Peyer's patch (tissue), 4 donors: ENCODE measurements at places on chromosomes 4 and X. TPM values are rescaled to one million over a fixed set of nuclear protein-coding genes. Genes with fewer than 3 reads are reported as not detected.
A peak's percentile ranks its signal among the peaks of the same experiment; 100 is the strongest.

The F8 gene
- 19.8 TPM for total RNA-seq

The PPP2R2C gene
- total RNA-seq, result not detected

DNA sequence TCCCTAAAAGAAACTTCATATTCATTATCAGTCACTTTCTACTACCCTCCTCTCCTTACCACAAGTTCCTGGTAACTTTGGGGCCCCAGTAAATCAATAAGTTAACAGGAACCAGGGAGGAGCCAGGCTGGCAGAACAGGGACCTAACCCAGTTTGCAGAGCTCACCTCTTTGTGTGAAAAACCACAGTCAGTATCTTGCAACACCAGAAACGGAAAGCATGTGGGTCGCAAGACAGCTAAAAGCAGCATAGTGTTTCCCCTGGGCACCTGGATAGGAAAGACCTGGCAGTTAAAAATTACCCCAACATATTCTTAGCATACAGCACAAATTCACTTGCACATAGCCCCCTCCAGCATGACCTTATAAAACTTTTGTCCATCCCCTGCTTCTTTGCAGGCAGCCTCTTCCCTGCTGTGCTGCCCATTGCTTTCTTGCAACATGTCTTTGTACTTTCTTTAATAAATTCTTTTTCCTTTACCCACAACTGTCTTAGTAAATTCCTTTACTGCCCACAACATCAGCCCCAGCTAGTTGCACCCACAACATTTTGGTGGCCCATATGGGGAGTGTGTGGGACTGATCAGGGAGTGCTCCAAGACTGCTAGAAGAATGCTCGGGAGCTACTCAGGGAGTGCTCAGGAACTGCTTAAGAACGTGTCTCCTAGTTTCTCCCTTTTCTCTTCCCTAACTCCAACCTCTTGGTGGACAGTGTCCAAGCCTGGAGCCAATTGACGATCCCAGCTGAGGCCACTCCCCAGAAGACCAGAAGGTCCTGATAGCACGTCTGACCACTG is 83.4 kb downstream of the MSN start:
- no peak overlapping the region for H3K4me3 ChIP-seq
- H3K36me3 ChIP-seq, result no peaks in the 10 kb centered on the region
- peak; percentile 57 for DNase-seq
- H3K27ac ChIP-seq, result no peak overlapping the region
- no peaks in the 10 kb centered on the region for H3K4me1 ChIP-seq

- no peaks in the 10 kb centered on the region for H3K27me3 ChIP-seq
- no peak for DNase-seq
- no peaks in the 10 kb centered on the region for H3K4me1 ChIP-seq
- H3K27ac ChIP-seq, result no peak overlapping the region
Measured at GRCh38 chr4:113434247-113434587, 327.3 kb downstream of the CAMK2D start.

GRCh38 chr4:42282081-42282901 is 115.0 kb upstream of the SHISA3 start:
- DNase-seq, result no peak
- no peak overlapping the region for H3K27ac ChIP-seq
- no peaks in the 10 kb centered on the region for H3K27me3 ChIP-seq
- no peaks in the 10 kb centered on the region for H3K36me3 ChIP-seq
- H3K4me3 ChIP-seq, result no peak overlapping the region

DNA sequence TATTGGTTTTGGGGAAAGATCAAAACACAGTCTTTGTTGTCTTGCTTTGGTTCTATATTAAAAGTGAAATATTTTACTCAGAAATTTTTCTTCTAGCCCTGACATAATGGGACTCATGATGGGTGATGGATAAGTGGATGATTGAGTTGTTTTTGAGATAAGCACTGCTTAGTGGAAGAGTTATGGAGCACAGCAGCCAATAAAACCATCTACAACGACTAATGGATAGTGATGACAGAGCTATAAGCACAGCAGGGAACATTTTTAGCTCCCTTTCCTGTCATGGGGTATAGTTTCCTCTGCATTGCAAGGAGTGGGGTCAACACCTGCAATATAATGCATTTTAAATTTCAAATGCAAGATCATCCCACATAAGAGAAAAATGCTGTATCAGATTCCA is 812.4 kb downstream of the STPG2 start:
- H3K27ac ChIP-seq, result no peak overlapping the region
- no peak for DNase-seq
- no peaks in the 10 kb centered on the region for H3K4me1 ChIP-seq
- no peak overlapping the region for H3K4me3 ChIP-seq
- no peaks in the 10 kb centered on the region for H3K36me3 ChIP-seq

GRCh38 chr4:121655320-121656268 is 41.2 kb downstream of the ANXA5 start:
- no peaks in the 10 kb centered on the region for H3K36me3 ChIP-seq
- no peaks in the 10 kb centered on the region for H3K4me1 ChIP-seq
- no peak for DNase-seq
- no peaks in the 10 kb centered on the region for H3K27me3 ChIP-seq

DNA sequence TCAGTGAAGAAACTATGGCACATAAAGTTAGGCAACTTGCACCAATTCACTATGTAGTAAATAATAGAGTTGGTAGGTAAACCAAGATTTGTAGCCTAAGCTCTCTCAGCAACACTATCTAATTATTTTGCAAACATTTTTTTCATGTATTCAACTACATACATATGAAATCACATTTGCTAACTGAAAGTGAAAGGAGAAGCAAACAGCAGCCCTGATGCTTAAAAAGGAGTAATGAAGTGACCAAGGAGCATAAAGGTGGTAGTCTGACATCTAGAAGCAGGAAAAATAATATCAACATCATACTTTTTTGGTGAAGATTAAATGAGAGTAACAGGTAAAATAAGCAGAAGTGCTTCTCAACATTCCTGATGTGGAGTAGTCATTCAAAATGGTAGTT is 603.7 kb downstream of the GRXCR1 start:
- no peak overlapping the region for H3K27ac ChIP-seq
- no peaks in the 10 kb centered on the region for H3K4me1 ChIP-seq
- no peak for DNase-seq
- no peaks in the 10 kb centered on the region for H3K27me3 ChIP-seq
- no peak overlapping the region for H3K4me3 ChIP-seq

DNA sequence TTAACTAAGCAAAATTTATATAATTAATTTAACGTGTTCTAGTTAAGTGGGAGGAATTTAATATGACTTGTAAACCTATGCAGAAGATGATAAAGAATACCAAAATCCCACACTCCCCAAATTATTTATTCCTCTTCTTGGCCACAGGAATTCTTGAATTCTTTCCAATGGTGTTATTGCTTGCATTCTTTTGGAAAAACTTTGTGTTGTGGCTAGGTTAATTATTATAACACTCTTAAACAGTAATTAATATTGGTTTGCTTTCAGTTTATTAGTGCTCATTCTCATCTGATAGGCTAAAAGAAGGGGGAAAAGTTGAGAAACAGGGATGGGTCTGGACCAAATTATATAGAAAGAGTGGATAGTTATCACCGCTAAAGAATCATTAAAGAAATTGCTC is 141.5 kb upstream of the PABPC4L start:
- no peak overlapping the region for H3K4me3 ChIP-seq
- no peaks in the 10 kb centered on the region for H3K27me3 ChIP-seq
- H3K4me1 ChIP-seq, result no peaks in the 10 kb centered on the region
- DNase-seq, result no peak
- no peak overlapping the region for H3K27ac ChIP-seq
